Activated gamma-delta T cell treated with anti-CD3 and anti-CD28 coated beads, Interleukin-2, amount 50 U/mL, for 16 hours (primary cell): ENCODE measurements at places on chromosomes 5 and 9.

DNA sequence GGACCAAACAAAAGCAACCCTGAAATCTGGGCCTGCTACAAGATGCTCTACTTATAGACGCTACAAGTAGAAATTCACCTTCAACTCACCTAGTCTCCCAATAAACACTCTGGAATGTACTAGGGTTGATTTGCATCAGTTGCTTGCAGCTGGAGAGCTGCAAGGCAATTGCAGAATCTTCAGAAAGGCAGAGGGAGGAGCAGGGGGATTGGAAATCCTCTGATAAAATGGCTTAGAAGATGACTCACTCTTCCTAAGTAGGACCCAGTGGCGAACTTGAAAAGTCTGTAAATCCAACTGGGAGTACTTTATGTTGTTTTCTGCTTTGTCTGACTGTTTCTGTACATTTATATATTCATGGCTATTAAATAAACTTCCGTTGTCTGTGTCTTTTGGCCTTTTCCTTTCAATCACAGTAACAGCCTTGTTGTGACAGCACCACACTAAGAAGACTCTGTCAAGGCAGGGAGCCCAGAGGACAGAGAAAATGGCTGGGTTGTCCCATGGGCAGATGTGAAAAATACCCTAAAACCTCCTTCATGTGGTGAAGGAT, 14.7 kb upstream of the MLLT3 start:
- no peak for DNase-seq

DNA sequence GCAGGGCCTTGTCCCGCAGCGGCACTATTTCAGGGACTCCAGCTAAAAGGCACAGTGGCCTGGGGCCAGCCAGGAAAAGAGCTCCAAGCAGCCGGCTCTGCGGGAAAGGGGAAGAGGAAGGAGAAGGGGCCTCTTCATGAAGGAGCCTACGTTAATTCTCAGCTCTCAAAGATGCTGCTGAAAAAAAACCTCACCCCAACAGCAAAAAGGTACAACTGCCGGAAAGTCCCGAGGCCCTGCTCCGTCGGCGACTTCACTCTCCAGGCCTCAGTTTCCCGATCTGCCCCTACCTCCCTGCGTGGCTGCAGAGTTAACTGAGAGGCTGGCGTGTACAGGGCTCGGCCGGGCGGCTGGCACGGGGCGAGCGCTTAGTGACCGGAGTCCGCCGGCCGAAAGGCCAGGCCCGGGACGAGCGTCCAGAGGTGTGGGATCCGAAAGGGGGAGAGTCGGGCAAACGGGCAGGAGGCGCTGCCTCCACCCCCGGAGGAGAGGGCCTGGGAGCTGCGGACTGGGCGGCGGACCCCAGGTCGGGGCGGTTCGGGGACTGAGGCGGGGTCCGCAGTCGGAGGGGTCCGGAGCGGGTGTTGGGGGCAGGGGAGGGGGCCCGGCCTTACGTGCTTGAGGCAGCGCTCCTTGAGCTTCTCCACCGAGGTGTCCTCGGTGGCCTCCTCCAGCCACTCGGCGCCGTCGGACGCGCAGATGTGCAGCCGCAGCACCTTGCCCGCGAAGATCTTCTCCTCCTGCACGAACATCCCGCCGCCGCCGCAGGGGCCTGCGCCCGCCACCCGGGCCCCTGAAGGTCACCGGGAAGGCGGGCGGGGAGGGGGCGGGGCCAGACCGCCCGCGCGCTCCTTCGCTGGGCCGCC, 529 bp downstream of the UBAC1 start:
- DNase-seq = no peak

GRCh38 chr5:1330146-1330846, 14.6 kb downstream of the CLPTM1L start:
- no peak for DNase-seq

GRCh38 chr5:128216860-128217531, 133.4 kb downstream of the SLC12A2 start:
- no peak for DNase-seq

- DNase-seq = no peak
Measured at GRCh38 chr9:83701769-83702168, 6.0 kb downstream of the UBQLN1 start.
